Body of pancreas (tissue), 4 donors: ENCODE measurements at places on chromosomes 6 and 20. TPM values are rescaled to one million over a fixed set of nuclear protein-coding genes. Genes with fewer than 3 reads are reported as not detected.

NHSL1 gene
- total RNA-seq = 7.3 TPM

GRCh38 chr6:30769088-30769852, 24.9 kb upstream of the IER3 start:
- no peak for DNase-seq

KCNB1 gene
- total RNA-seq = 3.3 TPM

GRCh38 chr6:29769336-29769735, 46.1 kb downstream of the HLA-F start:
- no peak for DNase-seq

PAK5 gene
- 0.52 TPM for total RNA-seq

- no peak for DNase-seq
Observed at GRCh38 chr6:73719046-73719445, 23.0 kb downstream of the CD109 start.

FABP7 gene
- not detected for total RNA-seq

DNA sequence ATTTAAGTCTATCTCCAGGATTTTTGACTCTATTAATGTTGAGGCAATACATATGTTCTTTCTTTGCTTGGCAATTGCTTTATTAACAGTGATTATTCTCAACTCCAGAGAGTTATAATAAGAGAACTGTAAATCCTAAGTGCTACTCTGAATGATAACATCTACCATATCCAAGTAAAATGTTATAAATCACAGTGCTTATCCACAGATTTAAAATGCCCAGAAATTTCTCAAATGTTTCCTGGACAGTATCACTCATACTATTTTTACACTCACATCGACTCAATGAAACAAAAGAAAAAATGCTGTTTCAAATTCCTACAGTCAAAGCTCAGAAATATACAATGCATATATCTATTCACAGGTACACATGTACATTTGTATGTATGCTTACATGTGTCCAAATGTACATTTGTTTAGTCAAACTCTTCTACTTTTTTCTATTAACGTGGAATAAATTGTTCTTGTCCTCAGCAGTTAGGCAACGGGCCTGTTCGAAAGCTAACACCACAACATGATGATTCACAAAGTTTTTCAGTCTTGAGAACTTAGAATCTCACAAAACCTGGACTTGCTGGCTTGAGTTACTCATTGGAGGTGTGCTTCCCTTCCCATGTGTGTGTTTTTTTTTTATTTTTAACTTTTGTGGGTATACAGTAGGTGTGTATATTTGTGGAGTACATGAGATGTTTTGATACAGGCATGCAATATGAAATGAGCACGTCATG, 193.0 kb downstream of the GJA10 start:
- DNase-seq = no peak

DNA sequence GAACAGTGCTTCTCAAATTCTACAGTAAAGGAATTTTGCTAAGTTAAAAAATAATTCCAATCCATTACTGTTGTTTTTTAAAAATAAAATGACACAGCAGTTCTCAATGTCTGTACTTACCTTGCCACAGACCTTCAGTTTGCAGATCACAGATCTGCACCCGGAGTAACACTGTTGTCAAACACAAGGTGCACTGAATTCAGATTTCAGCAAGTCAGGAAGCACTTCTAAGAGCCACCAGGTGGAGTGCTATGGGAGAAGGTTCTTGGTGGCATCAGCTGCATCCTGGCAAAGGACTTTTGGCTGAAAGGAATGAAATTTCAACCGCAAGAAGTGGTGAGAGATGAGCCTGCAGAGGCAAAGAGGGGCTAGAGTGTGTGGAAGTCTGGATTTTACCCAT, 17.4 kb downstream of the RSPH4A start:
- peak; percentile 30 for DNase-seq

FOXF2 gene
- not detected for total RNA-seq
